T-helper 2 cell treated with Interferon-gamma antibody and Interleukin-4, amounts not matched to agents 5 μg/mL and 100 μg/mL, for 36 hours (primary cell): ENCODE measurements at places on chromosomes 7 and 10.

DNA sequence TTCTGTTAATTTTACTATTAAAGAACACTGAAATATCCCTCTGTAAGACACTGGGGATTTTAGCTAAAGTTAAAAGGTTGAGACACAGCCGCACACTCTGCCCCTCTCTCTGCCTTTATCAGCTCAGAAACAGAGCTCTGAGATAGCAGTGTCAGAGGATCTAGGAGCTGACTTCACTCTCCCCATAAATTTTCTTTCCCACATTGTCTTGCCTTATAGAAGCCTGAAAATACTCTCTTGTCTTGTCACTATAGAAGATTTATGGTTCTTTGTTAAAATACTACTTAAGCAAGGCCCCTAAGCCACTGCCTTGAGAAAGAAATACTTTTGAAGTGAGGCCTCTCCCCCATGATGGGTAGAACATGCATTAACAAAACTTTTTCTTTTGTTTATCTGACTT lies 105.7 kb upstream of the C10orf90 start:
- no peaks in the 10 kb centered on the region for H3K27me3 ChIP-seq
- DNase-seq: no peak
- no peak overlapping the region for H3K4me3 ChIP-seq
- no peaks in the 10 kb centered on the region for H3K4me1 ChIP-seq
- no peaks in the 10 kb centered on the region for H3K36me3 ChIP-seq

DNA sequence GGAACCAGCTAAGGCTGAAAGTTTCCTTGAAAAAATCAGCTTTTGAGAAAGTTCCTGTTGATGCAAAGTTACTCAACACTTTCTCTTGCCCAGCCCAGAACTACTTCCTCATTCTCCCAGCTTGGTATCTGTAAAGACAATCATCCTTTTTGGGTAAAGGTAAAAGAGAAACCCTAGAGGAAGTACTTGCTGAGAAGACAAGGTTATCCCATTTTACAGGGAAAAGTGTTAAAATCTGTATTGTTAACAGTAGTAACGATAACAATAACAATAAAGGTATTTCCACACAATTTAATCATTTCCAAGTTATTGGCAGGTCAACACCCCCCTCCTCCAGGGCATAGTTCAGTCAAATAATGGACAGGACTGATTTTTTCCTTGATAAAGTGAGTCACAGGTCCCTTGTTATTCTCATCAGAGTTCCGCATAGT lies 2.4 kb downstream of the ALOX5 start:
- H3K36me3 ChIP-seq: peaks cover 2% of the 10 kb centered on the region
- no peak overlapping the region for H3K4me3 ChIP-seq
- no peak for DNase-seq
- H3K4me1 ChIP-seq: peaks cover 9% of the 10 kb centered on the region
- no peak overlapping the region for H3K27ac ChIP-seq

DNA sequence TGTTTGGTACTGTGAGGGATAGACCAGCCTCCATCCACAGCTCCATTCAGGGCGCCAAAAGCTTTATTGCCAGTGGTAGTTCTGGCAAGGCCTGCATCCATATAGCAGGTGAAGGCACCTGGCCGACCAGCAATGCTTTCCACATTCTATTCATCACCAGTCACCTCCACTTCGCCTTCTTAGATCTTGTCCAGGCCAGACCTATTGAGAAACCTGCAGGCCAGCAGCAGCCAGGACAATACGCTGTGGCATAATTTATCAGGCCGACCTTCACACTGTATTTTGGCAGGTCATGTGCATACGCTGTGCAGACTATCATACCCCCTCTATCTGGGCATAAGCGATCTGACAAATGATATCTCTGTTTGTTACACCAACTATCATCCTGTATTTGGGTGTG lies 15.2 kb upstream of the KNDC1 start:
- no peak overlapping the region for H3K27ac ChIP-seq
- no peak overlapping the region for H3K4me3 ChIP-seq
- peaks cover 6% of the 10 kb centered on the region for H3K4me1 ChIP-seq
- H3K36me3 ChIP-seq: no peaks in the 10 kb centered on the region

GRCh38 chr10:22894714-22895113 lies 33.1 kb upstream of the ARMC3 start:
- H3K4me1 ChIP-seq: no peaks in the 10 kb centered on the region
- no peak for DNase-seq
- no peaks in the 10 kb centered on the region for H3K36me3 ChIP-seq
- H3K4me3 ChIP-seq: no peak overlapping the region
- no peaks in the 10 kb centered on the region for H3K27me3 ChIP-seq
- H3K27ac ChIP-seq: no peak overlapping the region

- H3K4me1 ChIP-seq: peaks cover 10% of the 10 kb centered on the region
- no peaks in the 10 kb centered on the region for H3K36me3 ChIP-seq
- no peak for DNase-seq
- no peak overlapping the region for H3K27ac ChIP-seq
- H3K4me3 ChIP-seq: peak overlapping the region; percentile 45
- peaks cover 38% of the 10 kb centered on the region for H3K27me3 ChIP-seq
Observed at GRCh38 chr10:101570428-101571270, 17.4 kb downstream of the POLL start.

- H3K27ac ChIP-seq: no peak overlapping the region
- H3K4me1 ChIP-seq: no peaks in the 10 kb centered on the region
- no peaks in the 10 kb centered on the region for H3K27me3 ChIP-seq
- no peaks in the 10 kb centered on the region for H3K36me3 ChIP-seq
Observed at GRCh38 chr7:146943483-146943882, 826.9 kb downstream of the CNTNAP2 start.

GRCh38 chr7:147008530-147008929 lies 891.9 kb downstream of the CNTNAP2 start:
- H3K4me1 ChIP-seq: no peaks in the 10 kb centered on the region
- H3K27me3 ChIP-seq: no peaks in the 10 kb centered on the region
- H3K4me3 ChIP-seq: no peak overlapping the region
- DNase-seq: no peak
- no peaks in the 10 kb centered on the region for H3K36me3 ChIP-seq

- peaks cover 53% of the 10 kb centered on the region for H3K36me3 ChIP-seq
- peak overlapping the region; percentile 87 for H3K4me3 ChIP-seq
- H3K27me3 ChIP-seq: no peaks in the 10 kb centered on the region
- DNase-seq: peak; percentile 25
- H3K4me1 ChIP-seq: peaks cover 55% of the 10 kb centered on the region
- H3K27ac ChIP-seq: peak overlapping the region; percentile 97
Observed at GRCh38 chr7:155298288-155298833, 683 bp downstream of the INSIG1 start.

DNA sequence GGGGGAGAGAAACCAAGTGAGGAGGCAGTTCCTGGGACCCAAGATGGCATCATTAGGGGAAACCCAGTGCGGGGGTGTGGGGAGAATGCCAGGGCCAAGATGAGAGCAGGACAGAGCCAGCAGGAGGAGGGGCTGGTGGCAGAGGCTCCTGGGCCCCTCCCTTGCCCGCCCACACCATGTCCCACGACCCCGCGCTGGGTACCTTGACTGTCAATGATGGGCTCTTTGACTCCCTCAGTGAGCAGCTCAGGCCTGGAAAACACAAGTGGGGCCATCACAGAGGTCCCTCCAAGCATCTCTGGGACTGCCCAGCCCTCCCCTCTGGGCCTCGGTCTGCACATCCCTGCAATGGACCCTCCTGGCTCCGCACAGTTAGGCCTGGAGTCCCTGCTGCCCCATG lies 75.4 kb downstream of the RABGEF1 start:
- peaks cover 3% of the 10 kb centered on the region for H3K36me3 ChIP-seq
- H3K27ac ChIP-seq: no peak overlapping the region
- no peak overlapping the region for H3K4me3 ChIP-seq
- DNase-seq: no peak
- H3K27me3 ChIP-seq: no peaks in the 10 kb centered on the region
- no peaks in the 10 kb centered on the region for H3K4me1 ChIP-seq
